Urinary bladder (tissue), 4 donors: ENCODE measurements at places on chromosomes 7 and 10. TPM values are rescaled to one million over a fixed set of nuclear protein-coding genes. Genes with fewer than 3 reads are reported as not detected.

The SPDYE2 gene
- 0.16 TPM for total RNA-seq

The NSMCE4A gene
- total RNA-seq: 94.0 TPM

GRCh38 chr7:46282155-46282554, 361.1 kb upstream of the IGFBP3 start:
- DNase-seq: no peak

GRCh38 chr7:33694006-33694405, 211.3 kb upstream of the BMPER start:
- no peak for DNase-seq

DNA sequence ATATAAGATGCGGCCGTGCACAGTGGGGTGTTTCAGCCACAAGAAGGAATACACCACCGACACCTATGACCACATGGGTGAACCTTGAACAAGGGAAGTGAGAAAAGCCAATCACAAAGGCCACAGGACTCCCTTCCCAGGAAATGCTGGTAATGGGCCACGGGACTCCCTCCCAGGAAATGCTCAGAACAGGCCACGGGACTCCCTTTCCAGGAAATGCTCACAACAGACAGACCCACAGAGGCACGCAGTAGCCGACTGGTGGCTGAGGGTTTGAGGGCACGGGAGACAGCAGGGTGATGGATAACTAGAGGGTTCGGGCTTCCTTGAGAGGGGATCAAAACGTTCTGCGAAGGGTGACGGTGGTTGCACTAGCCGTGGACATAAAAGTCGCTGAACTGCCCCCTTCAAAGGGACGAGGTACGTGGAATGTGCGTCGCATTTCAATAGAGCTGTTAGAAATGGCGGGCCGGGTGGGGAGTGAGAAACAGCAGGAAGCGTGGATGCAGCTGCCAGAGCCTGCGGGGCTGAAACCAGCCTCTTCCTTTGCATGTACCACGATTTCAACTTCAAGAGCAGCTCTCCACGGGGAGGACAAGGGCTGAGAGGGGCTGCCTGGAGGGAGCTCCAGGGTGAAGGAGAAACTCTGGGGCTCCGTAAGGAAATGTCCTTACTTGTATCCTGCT, 274.0 kb downstream of the ELFN1 start:
- no peak for DNase-seq

DNA sequence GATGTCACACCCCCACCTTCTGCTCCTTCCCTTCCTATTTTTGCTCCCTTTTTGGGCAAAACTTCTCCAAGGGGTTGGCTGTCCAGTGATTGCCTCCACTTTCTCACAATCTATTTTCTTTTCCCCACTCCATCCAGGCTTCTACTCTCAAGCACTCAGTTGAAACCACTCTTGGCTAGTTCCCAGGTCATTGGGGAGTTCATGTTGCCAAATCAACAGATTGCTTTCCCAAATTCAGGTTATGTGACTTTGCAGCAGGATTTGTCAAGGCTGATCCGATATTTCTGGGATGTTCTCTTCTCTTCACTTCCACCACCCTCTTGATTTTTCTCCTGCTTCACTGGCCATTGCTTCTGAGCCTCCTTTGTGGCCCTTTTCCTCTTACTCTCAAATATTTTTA, 258.7 kb upstream of the SLC26A5 start:
- DNase-seq: no peak

DNA sequence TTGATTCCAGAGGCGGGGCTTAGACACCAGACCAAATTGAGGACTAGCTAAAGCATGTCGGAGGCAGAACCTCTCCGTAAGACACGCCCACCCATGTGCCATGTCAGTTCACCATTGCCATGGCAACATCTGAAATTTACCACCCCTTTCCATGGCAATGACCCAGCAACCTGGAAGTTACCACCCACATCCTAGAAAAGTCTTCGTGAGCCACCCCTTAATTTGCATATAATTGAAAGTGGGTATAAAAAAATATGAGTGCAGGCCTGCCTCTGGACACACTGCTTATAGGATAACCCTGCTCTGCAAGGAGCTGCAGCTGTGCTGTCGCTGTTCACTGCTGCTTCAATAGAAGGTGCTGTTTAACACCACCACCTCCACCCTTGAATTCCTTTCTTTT, 28.0 kb downstream of the TMEM270 start:
- DNase-seq: no peak

- DNase-seq: no peak
Observed at GRCh38 chr10:123327450-123327849, 173.2 kb downstream of the BUB3 start.

The CFTR gene
- total RNA-seq: 2.0 TPM

The SLC26A5 gene
- 1.6 TPM for total RNA-seq

GRCh38 chr7:143499743-143500348, 22.2 kb downstream of the TAS2R41 start:
- no peak for DNase-seq

DNA sequence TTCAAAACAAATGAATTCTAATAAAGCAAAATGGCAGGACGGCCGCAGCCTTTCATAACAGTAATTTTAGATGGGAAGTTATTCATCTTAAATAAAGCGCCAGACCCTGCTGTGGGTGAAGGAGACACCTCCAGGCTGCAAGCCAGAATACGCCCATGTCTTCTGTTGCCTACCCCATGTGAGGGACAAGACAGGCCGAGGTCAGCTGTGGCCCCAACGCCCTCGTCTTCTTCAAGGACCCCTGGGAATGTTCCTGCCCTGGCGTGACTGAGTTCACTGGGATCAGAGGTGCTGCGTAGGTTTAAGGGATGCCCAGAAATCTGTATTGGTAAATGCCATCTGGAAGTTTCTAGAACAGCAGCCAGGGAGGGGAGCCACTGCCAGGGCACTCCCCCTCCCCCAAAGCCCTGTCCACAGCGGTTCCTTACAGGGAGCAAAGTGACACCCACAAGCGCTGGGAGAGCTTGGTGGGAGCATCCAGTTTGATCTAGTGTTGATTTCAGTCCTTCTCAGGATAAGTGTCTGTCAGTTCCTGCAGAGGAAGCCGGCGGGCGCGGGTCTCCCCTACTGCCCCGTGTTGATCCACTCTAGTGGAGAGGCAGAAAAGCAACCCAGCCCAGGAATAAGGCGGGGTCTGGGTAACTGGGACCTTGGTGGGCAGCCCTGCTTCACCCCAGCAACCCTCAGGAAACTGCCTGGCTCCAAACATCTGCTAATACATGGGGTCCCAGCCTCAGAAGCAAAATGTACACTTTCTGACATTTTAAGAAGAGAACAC, 20.6 kb downstream of the PAPOLB start:
- DNase-seq: no peak

The SPDYE3 gene
- total RNA-seq: not detected

DNA sequence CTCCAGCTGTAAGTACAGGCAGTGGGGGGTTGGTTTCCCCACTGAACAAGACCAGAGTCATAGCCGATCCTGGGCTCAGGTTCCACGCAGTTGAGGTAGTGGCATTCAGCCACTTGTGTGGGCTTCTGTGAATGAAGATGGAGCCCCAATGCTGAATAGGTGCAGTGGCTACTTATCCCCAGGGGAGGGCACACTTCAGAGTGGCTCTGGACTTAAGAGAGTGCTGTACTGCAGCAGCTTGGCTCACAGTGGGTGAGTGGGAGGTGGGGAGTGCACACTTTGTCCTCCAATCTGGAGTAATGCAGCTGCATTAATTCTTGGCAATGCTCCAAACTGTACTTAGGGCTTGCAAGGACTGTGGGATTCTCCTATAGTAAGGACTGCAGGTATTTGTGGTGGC, 81.9 kb downstream of the BUB3 start:
- no peak for DNase-seq

The VGF gene
- total RNA-seq: not detected

The SFTPD gene
- total RNA-seq: not detected

DNA sequence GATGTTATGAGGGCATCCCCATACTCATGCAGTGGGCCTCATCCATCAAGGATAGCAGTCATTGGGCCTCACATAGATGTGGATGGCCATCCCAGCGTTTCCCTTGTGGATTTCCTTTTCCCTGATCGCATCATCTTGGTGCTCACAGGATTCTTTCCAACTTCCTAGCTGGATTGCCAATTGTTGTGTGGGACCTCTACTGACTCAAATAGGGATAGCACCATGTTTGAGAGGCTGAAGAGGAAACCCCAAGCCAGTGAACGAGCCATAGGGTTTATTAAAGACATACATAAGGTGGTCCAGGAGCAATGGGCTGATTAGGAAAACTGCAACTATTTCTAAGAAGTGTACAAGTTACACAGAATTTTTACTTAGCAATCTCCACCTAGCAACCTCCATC, 21.8 kb downstream of the ASZ1 start:
- DNase-seq: no peak

- no peak for DNase-seq
Observed at GRCh38 chr10:29273478-29273877, 15.4 kb upstream of the LYZL1 start.

- DNase-seq: no peak
Observed at GRCh38 chr7:1913466-1914282, 243.6 kb downstream of the ELFN1 start.

DNA sequence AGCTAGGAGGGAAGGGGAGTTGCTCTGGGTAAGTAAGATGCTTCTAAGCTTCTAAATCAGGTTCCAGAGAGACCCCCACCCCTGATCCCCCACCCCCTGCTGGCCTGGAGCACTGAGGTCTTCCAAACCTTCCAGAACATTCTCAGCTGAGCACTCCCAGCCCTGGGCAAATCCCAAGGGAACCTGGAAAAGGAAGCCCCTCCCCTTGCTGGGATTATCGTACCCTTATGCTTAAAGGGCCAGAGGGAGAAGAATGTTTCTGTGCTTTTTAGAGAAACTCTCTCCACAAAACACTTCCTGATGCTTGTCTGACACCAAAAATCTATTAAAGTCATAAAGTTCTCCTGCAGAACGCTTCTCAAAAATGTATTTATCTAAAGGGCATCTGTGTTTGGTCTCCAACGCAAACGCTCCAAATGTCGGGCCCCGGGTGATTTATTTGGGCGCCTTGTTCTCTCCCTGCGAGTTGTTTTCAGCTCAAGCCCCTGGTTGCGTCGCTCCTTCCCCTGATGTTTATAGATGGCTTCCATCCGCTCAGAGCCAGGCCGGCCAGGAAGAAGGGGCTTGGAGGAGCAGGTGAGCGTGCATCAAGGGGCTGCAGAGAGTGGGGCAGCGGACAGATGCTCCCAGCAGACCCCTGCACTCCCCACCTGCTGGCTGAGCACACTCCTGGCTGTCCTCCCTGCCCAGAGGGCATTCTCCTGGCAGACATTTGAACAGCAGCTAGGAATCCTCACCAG, 8.2 kb upstream of the RET start:
- no peak for DNase-seq

The UPK3B gene
- 23.6 TPM for total RNA-seq

DNA sequence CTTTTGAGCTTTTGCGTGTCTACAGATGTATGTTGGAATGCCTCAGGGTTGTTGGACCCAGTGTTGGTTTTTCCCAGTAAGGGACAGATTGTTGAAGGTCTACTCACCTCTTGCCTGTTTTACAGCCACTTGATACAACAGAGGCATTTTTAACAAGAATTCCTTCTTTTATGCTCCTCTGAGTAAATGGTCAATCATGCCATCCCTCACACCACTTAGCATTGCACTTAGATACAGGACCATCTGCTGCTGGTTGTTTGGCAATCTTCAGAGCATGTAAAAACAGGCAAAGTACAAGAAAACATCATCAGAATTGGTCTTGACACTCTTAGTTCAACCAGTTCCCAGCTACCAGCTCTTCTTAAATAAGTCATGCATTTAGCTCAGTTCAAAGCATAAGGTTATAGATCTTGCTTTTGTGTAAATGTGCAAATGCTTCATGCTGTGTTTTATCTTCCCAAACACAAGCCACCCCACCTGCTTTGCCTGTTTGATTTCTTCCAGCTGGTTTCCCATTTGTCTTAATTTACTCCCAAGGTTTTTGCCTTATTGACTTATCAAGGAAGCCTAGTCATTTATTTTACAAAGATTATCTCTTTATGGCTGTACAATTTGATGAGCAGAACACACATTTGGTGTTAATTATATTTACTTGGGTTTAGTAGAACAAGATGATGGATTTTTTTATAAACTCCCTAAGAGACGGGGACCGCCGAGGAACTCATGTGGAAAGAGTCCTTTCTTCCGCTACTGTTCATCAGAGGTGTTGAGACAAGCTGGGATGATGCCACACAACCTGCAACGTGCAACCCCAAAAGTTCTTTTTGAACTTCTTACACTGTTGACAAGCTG, 136.6 kb downstream of the AHR start:
- no peak for DNase-seq

- no peak for DNase-seq
Observed at GRCh38 chr10:98268694-98269431, 869 bp upstream of the LOXL4 start.

DNA sequence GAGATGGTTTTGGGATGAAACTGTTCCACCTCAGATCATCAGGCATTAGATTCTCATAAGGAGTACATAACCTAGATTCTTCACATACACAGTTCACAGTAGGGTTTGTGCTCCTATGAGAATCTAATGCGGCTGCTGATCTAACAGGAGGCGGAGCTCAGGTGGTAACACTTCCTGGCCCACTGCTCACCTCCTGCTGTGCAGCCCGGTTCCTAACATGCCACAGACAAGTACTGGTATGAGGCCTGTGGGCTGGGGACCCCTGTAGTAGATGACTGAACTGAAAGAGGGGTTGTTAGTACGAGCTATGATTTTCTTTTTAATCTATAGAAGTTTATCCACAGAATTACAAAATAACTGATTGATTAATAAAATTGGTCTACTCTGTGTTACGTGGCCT, 48.1 kb downstream of the DGKB start:
- DNase-seq: no peak

The DDC gene
- total RNA-seq: 2.0 TPM

GRCh38 chr10:26805567-26806245, 55.1 kb downstream of the ABI1 start:
- no peak for DNase-seq

- DNase-seq: no peak
Observed at GRCh38 chr10:74898201-74898976, 72.0 kb downstream of the KAT6B start.

GRCh38 chr10:1229116-1229515, 172.9 kb downstream of the WDR37 start:
- DNase-seq: no peak

The NOLC1 gene
- total RNA-seq: 23.6 TPM

GRCh38 chr7:86964973-86965726, 94.3 kb downstream of the ELAPOR2 start:
- DNase-seq: no peak

- DNase-seq: no peak
Observed at GRCh38 chr10:42477170-42477569, 161.2 kb downstream of the ZNF33B start.

DNA sequence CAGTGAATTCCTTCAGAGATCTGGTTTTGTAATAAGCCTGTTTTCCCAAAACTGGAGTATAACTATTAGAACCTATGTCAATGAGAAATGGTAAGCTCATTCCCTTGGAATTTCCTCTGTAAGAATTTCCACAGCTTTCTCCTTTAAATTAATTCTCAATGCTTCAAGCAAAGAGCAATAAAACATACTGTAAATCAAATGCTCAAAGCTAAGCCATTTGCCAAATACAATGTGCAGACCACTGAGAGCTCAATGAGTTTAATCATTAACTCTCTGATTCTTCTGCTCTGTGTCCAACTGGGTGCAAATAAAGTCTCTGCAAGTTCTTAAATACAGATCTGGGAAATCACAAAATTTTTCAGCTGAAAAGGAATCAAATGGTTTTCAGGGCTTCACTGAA, 227.6 kb upstream of the IMMP2L start:
- DNase-seq: no peak

GRCh38 chr7:155064186-155064585, 5.9 kb upstream of the HTR5A start:
- no peak for DNase-seq

The ARHGAP22 gene
- 6.0 TPM for total RNA-seq

The OPN1SW gene
- not detected for total RNA-seq

GRCh38 chr7:867406-868188, 8.8 kb upstream of the GET4 start:
- DNase-seq: no peak
